ENCODE measurements at places on chromosomes 7 and 10.
A peak's percentile ranks its signal among the peaks of the same experiment; 100 is the strongest.

DNA sequence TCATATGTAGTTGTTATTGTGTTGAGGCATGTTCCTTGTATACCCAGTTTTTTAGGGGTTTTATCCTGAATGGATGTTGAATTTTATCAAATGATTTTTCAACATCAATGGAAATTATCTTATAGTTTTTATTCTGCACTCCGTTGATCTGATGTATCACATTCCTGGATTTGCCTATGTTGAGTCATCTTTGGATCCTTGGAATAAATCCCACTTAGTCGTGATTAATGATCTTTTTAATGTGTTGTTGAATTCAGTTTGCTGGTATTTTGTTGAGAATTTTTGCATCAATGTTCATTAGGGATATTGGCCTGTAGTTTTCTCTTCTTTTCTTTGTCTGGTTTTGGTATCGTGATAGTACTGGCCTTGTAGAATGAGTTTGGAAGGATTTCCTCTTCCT is 648.6 kb upstream of the GRM3 start:
- DNase-seq, result no peak

GRCh38 chr10:62733654-62734293 is 70.7 kb upstream of the ADO start:
- DNase-seq, result no peak

- no peak for DNase-seq
These were observed 196.8 kb downstream of the RNLS start for GRCh38 chr10:88386204-88386788.

DNA sequence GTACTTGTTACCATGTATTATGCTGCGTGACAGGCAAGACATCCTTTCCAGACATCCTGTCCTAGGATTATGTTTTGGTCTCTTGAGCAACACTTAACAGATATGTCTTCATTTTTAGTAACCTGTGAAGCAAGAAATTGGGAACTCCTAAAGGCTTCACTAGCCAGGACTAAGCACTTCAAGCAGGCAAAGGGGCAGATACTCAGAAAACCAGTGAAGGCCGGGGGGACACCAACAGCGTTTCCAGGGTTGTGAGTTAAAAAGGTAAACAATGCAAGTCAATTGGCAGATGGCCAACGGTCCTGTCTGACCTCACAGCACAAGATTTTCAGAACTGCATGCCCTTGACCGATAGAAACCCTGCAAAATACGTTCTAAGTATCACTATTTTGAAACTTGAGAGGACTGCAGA is 77.6 kb upstream of the SFMBT2 start:
- DNase-seq, result no peak

GRCh38 chr7:48101352-48101751 is 12.3 kb downstream of the UPP1 start:
- DNase-seq, result no peak

DNA sequence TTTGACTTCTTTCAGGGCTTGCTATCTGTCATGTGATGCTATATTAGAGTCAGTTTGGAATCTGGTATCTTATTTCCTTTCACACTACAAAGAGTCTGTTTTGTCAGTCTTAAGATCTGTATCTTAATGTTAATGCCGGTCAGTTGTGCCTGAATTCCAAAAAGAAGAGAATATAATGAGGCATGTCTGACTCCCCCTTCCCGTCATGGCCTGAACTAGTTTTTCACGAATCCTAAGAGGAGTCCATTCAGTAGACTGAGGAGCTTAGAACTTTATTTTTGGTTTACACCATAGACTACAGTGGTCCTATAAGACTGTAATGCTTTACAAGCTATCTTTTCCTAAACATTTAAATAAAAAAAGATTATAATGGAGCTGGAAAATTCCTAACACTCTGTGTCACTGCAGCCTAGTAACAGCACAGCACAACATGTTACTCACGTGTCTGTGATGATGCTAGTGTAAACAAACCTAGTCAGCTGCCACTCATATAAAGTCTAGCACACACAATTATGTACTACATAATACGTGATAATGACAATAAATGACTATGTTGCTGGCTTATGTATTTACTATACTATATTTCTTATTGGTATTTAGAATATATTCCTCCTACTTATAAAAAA is 50.6 kb downstream of the VPS41 start:
- DNase-seq, result peak; percentile 45

DNA sequence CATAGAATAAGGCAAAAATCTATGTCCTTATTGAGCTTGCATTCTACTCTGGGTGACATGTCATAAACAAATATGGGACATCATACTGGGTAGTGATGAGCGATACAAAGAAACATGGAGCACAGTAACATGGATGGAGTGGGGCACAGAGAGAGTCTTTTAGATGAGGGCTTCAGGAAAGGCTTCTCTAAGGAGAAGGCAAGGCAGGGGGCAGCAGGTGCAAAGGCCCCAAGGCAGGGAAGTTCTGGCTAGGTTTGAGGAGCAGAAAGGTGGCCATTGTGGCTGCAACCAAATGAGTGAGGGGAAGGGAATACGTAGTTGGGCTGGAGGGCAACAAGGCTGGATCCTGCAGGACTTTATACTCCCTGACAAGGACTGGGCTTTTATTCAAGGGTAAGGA is 211.4 kb downstream of the HERPUD2 start:
- no peak for DNase-seq

DNA sequence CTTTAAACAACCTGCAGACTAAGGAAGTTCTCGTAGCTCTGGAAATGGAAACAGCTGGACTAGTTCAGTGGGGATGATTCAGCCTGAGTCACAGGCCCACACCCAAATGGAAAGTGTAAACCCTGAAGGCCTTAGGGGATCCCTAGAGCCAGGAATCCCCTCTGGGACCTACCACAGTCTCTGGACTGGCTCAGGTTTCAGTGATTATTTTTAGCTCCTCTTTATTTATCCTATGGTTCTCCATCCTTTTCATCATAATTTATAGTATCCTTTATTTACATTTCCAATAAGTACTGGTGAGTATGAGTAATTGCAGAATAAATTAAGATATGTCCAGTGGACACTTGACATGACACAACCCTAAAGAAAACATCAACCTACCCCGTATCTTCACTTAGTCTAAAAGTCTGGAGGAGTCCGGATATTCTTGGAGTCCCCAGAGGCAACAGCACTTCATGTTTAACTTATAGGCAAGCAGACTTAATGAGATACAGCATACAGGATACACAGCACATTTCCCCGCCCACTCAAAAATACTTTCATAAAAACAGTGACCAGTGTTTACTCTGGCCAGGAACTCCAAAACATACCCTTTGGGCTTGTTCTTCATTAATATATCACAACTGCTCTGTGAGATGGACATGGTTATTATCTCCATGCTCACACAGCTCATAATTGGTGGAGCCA is 28.4 kb upstream of the SEMA3E start:
- peak; percentile 37 for DNase-seq

- no peak for DNase-seq
These were observed 298.6 kb downstream of the TFEC start for GRCh38 chr7:115731796-115732471.

GRCh38 chr7:21361413-21362125 is 66.3 kb upstream of the SP4 start:
- DNase-seq, result no peak

GRCh38 chr7:4682621-4683042 is 537 bp downstream of the FOXK1 start:
- no peak for DNase-seq

DNA sequence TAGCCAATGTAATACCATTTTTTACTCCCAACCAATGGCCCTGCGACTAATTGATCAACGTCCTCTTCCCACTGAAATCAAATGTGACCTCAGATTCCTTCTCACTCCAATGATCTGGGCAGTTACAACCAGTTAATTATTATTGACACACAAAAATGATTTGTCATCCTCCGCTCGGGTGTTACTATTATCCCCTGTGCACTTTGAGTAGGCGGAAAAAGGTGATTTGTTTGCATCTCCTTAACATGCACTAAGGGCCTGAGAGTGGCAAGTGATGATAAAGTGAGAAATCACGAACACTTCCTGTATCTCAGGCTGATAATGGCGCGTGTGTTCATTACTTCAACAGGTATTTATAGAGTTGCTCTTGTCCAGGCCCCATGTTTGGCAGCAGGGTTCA is 40.9 kb upstream of the PNLIP start:
- no peak for DNase-seq

DNA sequence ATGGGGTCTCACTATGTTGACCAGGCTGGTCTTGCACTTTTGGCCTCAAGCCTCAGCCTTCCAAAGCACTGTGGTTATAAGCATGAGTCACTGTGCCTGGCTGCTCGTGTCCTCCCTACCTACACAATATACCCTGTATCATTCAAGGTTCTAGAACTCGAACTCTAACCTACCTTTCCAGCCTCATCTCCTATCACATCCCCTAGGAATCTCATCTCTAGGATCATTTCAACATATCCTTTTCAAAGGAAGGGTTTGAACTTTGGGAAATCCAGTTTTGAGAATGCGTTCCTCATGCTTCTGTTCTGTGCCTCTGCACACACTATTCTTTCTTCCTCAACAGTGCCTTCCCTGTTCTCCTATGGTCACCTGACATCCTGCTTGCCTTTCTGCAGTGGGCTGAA is 87.8 kb upstream of the RHEB start:
- no peak for DNase-seq

GRCh38 chr7:37071124-37071523 is 346.8 kb upstream of the AOAH start:
- no peak for DNase-seq

- DNase-seq, result no peak
These were observed 160.0 kb downstream of the TAX1BP1 start for GRCh38 chr7:27900006-27900405.

DNA sequence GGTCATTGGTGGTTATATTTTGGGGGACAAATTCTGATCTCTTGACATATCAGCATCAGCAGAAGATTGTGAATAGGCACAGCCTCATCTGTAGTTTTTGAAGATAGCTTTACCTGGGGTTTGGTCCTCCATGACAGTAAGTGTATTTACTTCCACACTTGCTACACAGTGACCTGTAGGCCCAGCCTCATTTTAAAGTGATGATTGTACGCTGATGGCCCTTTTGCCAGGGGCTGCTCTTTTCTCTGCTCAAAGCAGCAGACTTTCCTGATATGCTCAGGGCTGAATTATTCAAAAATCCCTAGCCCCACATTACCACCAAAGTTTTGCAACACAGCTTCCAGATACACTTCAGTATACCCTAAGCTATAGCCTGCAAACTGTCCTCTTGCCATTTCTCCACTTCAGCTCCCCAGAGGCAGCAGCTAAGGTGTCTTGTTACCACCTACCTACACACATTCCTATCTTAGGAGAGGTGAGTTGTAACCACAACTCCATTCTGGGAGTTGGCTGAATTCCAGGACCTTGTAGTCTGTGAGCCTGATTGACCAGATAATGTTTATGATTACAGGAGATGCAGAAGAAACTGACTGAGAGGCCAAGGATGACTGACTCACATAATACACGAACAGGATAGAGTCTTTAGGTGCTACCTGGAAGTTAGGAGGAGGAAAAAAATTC is 6.0 kb downstream of the ASB4 start:
- DNase-seq, result no peak

DNA sequence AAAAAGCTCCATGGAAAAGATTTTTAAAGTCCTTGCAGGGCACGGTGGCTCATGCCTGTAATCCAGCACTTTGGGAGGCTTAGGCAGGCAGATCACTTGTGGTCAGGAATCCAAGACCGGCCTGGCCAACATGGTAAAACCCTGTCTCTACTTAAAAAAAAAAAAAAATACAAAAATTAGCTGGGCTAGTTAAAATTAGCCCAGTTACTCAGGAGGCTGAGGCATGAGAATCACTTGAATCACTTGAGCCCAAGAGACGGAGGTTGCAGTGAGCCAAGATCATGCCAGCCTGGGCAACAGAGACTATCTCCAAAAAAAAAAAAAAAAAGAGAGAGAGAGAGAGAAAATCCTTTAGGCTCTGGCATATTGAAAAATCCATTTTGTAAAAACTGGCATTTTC is 61.9 kb downstream of the CCDC6 start:
- no peak for DNase-seq

GRCh38 chr10:20767028-20767427 is 130.1 kb downstream of the NEBL start:
- DNase-seq, result peak; percentile 4

- DNase-seq, result no peak
These were observed 1092.5 kb upstream of the C7orf33 start for GRCh38 chr7:147498081-147498480.

GRCh38 chr7:32256376-32256775 is 186.2 kb upstream of the PDE1C start:
- DNase-seq, result no peak

- DNase-seq, result no peak
These were observed at the start of gene SRRM3 for GRCh38 chr7:76201732-76202665. Gene SRRM3, plus strand, starts transcription at chr7:76201896. Its CDS starts 33,171 bp downstream, at chr7:76235067.

DNA sequence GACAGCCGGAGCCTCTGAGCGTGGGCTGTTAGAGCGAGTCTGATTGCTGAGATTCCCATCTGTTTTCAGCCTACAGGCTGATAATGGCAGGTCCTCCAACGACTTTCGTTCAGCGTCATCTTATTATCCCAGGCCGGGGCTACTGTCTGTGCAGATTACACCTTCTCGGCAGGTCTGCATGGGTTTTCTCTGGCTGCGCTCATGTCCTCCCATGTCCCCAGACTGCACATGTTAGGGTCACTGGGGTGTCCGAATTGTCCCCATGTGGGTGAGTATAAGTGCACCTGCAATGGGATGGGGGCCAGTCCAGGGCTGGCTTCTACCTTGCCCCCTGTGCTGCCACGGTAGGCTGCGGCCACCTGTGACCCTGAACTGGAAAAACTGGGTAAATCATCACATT is 257.8 kb downstream of the COBL start:
- no peak for DNase-seq
